ENCODE measurements at places on chromosomes 16 and 17.

- no peak for DNase-seq
These were observed 3.3 kb downstream of the ITGA2B start for GRCh38 chr17:44386182-44386525.

- no peak for DNase-seq
These were observed 204.9 kb upstream of the KCNJ16 start for GRCh38 chr17:69870091-69870530.

- DNase-seq, result no peak
These were observed 129.1 kb upstream of the CHMP6 start for GRCh38 chr17:80862481-80862961.

DNA sequence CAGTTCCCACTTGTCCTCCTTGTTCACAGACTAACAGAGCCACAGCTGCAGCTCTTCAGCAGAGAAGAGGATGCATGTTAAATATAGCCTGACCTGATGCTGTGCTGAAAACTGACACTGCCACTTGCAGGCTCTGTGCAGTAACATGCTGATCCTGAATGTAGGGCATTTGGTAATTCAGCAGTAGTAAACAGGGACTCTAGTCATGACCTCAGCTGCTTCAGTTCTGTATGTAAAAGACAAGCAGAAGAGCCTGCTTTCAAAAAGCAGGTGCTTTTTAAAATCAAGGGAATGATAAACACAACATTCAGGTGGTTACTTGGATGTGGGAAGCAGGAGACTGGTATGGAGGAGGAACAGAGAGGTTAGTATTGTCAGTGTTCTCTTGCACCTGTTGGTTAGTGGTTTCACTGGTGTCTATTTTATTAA lies 33.8 kb downstream of the ESRP2 start:
- no peak for DNase-seq

DNA sequence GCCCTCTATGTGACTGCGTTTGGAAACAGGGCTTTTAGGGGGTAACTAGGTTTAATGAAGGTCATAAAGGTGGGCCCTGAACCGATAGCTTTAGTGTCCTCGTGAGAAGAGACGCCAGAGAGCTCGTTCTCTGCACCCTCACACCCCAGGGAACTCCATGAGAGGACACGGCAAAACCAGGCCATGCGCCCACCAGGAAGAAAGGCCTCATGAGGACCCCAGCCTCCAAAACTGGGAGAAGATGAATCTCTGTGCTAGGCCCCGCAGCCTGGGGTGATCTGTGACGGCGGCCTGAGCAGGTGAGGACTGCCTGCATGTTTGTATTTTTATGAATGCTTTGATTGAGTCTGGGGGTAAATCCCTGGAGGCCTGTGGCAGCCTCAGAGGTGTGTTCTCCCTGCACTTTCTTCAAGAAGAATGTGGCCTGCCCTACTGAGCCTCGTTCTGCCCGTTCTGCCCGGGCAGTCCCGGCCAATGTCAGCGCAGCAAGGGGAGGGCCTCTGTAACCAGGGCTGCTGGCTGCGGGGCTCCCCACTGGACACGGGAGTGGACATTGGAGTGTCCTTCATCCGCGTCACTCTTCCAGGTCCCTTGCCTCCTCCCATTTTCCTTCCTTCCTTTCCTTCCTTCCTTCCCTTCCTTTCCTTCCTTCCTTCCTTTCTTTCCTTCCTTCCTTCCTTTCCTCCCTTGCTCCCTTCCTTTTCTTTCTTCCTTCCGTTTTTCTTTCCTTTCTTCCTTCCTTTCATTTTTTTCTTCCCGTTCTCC lies 6.8 kb upstream of the RNF213 start:
- no peak for DNase-seq

- DNase-seq, result no peak
These were observed 6.8 kb upstream of the CYB5B start for GRCh38 chr16:69417520-69418199.

DNA sequence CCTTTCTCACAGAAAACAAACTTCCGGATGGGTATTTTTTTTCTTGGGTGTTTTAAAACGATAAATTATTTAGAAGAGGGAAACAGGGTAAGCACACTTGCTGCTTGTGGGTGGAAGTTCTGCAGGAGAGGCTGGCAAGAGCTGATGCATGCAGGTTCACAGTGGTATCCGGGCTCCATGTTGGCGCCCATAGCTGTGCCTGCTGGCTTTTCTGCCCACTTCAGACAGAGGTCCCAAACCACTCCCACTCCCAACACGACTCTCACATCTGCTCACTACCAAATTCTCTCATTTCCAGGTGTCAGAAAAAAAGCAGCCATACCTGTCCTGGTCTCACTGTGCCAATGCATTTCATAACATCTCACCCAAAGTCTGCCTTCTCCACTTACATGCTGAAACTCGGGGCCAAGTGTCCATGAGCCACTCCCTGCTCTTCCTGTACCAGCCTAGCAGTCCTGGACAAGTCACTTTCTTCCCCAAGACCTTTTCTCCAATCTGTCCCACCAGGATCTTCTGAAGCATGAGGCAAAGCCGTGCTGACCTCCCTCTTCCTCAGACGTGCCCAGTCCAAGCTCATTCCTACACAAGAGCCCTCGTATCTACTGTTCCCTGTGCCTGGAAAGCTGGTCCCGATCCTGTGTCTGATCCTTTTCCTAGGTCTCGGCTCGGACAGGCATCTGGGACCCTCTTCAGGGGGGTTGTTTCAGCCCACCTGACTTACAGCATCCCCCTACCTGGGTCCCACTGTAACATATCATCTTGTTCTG lies 1.5 kb downstream of the CD300LF start:
- DNase-seq, result no peak

GRCh38 chr17:34099859-34100515 lies 155.1 kb upstream of the CCL2 start:
- no peak for DNase-seq

- DNase-seq, result no peak
These were observed 1.7 kb upstream of the CDH11 start for GRCh38 chr16:65123396-65124211.

GRCh38 chr16:11915114-11915643 lies 577 bp downstream of the GSPT1 start:
- DNase-seq, result peak; percentile 19

DNA sequence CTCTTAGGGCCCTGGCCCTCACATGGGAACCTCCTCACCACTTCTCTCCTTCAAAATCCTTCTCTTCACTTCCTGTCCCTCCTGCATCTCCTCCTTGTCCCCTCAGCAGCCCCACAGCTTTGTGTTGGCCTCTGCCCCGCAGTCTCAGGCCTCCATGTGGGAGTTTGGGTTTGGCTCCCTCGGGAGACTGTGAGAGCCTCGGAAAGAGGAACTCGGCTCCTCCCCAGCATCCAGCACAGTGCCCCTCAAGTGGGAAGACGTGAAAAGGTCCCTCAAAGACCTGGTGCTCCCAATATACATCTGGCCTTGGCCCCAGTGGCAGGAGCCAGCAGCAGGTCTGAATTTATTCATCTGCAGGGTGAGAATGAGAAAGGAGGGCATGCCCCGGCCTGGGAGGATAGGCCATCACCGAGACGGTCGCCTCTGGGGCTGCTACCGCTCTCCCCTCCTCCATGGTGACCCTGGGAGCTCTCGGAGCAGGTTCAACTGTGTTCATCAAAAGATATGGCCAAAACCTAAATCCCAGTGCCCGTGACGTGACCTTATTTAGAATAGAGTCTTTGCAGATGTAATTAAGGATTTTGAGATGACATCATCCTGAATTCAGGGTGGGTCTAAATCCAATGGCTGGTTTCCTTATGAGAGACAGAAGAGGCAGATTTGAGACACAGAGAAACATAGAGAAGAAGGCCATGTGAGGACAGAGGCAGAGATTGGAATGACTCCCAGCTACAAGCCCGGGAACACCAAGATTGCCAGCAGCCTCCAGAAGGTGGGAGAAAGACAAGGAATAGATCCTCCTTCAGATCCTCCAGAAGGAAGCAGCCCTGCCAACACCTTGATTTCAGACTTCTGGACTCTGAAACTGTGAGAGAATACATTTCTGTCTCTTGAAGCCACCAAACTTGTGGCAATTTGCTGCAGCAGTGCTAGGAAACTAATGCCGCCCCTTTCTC lies 135.1 kb downstream of the MRM1 start:
- DNase-seq, result no peak

DNA sequence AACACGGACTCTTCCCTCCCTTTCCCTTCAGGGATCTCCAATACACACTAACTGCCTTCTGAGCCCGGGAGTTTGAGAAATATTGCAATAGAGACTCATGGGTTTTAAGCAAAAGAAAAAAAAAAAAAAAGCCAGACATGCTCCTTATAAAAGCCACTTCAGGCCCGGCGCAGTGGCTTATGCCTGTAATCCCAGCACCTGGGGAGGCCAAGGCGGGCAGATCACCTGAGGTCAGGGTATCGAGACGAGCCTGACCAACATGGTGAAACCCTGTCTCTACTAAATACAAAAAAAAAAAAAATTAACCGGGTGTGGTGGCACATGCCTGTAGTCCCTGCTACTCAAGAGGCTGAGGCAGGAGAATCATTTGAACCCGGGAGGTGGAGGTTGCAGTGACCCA lies 2.4 kb upstream of the HEXD start:
- DNase-seq, result no peak

DNA sequence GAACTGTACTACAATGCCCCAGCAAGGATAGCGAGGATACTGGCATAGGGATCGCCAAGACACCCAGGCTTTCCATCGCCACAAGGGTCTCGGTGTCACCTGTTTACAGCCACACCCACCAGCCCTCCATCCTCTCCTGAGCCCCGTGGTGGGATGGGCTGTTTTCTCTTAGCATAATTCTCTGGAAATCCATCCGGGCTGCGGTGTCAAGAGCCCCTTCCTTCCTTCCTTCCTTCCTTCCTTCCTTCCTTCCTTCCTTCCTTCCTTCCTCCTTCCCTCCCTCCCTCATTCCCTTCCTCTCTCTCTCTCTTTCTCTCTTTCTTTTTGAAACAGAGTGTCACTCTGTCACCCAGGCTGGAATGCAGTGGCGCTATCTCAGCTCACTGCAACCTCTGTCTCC lies 36.0 kb upstream of the BAHCC1 start:
- no peak for DNase-seq

DNA sequence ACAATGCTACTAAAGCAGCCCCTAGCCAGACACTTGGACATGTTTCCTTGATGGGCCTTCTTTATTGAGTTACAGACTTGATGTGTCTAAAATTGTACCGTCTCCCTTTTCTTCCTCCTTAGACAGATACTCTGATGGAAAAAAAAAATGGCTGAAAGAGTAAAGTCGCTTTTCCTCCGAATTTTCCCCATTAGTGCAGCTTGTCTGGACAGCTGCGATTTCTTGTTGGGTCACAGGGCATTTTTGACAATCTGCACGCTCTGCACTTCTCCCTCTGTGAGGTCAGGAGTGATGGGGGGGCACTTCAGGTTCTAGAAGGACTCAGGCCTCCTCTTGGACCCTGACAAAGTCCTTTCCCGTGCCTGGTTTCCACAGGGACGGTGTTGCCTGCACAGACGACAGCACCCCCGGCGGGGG lies 968 bp upstream of the PRKAR1A start:
- DNase-seq, result no peak

- DNase-seq, result no peak
These were observed 16.1 kb downstream of the ITGB4 start for GRCh38 chr17:75737133-75737962.

- DNase-seq, result no peak
These were observed 98.8 kb downstream of the CDYL2 start for GRCh38 chr16:80705596-80705995.

GRCh38 chr17:77467521-77467920 lies 326.8 kb downstream of the SEC14L1 start:
- no peak for DNase-seq

DNA sequence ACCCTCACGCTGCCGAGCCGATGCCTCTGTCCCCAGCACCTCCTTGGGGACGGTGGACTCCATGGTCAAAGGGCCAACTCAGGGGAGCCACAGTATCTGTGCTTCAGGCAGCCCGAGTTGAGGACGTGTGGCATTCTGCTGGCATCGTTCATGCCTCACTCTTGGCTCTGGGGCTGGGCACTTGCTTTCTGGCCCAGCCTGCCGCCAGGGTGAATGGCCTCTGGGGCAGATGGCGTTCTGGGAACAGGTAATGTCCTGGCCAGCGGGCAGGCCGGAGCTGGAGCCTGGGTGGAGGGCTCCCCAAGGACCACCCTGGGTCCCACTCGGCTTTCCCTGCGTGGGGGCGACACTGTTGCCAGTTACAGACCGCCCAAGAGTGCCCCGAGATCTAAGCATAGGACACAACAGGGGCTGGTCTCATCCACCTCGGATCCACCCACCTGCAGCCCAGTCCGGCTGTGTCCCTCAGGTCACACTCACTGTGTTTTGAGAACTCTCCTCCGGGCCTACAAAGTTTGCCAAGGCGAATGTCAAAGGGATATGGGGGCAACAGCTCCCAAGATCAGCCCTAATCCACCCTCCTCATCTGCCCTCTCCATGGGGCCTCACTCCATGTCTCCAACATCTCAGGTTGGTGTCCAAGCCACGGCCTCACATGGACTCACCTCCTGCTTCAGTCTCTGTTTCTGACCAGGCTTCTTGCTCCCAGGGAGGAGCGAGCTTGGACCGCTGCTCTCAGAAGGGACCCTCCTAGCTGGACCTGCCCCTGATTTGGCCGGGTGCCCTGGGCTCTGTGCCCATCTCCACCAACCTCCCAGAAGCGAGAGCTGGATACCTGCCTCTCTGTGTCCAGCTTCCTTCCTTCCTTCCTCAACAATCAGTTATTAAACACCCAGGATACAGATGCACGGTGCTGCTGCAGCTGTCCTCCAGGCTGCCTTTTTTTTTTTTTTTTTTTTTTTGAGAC lies 60.8 kb downstream of the TMEM235 start:
- DNase-seq, result no peak

DNA sequence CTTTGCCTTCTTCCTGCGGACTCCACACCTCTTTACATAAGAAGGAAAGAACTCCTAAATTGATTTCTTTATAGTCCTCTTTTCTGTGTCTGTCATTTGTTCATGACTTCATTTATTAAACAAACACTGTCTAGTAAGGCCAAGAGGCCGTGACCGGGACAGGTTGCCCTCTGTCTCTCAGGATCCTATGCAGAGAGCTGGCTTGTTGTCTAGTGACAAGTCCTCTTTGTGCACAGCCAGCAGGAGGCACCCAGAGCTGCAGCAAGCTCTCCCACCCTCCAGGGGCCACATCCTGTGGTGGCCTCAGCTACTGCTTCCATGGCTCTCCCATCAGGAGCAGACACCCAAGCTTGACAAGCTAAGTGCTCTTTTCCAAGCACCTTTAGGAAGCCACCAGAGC lies 50.6 kb downstream of the PLD6 start:
- DNase-seq, result no peak

GRCh38 chr16:85579191-85579590 lies 33.9 kb upstream of the GSE1 start:
- DNase-seq, result no peak

DNA sequence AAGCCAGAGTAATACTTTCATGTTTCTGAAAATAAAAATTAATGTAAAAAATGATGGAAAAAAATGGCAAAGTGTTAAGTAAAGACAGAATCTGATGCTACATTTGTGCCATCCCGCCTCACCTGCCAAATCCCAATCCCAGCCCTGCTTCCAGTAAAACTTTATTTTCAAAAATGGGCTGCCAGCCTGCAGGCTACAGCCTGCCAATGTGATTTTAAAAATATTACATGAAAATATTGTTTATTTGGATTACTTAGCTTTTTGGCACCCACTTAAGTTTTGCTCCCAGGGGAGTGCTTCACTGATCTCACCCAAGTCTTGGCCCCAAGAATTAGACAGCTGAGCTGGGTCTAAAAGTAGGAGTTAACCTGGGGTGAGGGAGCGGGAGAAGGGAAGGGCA lies 112.8 kb downstream of the C16orf78 start:
- no peak for DNase-seq
